GM19239 (cell line): ENCODE measurements at places on chromosomes 13 and 19.

- DNase-seq: no peak
Measured at GRCh38 chr19:39679791-39680168, 24.1 kb downstream of the LGALS16 start.

GRCh38 chr13:102903659-102904407 lies 58.0 kb downstream of the ERCC5 start:
- no peak for DNase-seq

DNA sequence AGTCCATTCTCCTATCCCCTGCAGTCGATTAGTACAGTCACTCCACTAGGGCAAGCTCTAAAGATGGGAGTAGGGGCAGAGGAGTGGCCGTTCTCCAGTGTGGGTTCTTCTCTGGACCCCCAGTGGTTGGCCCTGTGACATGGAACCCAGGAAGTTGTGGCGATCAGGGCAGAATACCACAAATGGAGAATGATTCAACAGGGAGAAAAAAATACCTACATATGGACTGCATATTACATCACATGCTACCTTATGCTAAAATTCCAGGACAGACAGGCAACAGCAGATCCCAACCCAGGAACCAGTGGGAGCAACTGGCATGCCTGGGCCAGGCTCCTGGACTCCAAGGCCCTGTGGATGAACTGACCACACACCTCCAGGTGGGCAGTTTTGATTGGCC lies 20.4 kb downstream of the POU2F2 start:
- no peak for DNase-seq

DNA sequence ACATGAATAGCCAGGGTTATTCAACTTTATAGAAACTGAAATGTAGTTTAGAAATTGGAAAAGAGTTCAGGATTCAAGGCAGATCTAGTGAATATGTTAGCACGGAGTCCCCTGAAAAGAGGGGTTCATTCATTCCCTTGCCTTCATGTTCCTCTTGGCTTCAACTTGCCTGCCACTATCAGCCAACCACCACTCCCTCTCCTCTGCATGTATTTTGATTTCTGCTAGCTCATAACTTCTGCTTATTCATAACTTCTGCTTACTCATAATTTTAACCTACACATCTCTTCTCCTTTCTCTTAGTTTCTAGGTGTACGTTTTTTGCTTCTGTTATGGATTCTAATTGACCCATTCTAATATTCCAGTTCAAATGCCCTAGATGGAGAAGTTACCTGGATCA lies 5.5 kb upstream of the SERTM1 start:
- DNase-seq: no peak

DNA sequence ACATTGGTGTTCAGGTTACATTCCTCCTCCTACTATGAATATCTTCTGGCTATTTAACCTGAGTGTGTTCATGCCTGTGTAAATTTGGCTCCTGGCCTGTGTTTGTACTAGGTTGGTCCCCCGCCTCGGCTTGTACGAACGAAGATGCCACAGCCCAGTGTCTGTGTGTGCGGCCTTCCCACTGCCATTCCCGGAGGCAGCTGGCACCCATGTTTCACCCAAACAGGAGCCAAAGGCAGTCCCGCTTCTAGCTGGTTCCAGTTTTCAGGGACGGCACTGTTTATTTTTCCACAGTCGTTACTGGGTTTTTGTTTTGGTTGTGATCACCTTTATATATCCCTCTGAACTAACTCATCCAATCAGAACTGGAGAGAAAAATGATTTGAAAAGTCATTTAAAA lies 102.5 kb upstream of the ZNF536 start:
- no peak for DNase-seq

DNA sequence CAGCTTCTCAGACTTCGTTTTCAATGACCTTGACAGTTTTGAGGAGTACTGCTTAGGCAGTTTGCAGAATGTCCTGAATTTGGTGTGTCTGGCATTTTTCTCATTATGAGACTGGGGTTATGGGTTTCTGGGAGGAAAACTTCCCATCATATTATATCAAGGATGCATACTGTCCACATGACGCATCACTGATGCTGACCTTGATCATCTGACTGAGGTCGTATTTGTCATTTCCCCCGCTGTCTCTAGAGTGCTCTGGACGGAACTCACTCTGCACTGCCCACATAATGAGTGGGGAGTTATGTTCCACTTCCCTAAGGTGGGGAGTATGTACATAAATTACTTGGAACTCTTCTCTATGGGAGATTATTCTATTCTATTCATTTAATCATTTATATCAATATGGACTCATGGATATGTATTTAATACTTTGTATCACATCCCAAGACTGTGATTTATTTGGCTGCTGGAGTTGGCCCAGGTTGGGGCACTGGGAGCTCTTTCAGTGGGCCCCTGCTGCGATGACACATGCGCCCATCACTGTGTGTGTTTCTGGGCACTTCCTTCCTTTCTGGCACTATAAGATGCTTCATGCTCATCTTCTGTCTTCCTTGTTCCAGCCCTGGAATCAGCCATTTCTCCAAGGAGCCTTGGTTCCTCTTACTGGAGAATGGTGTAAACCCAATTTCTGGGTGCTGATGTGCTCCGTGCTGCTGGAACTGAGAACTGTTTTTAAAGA lies 138.6 kb downstream of the MIPEP start:
- no peak for DNase-seq

- DNase-seq: no peak
Measured at GRCh38 chr19:5204212-5204611, 136.4 kb downstream of the PTPRS start.
